ENCODE measurements at places on chromosomes 1 and 21. TPM values are rescaled to one million over a fixed set of nuclear protein-coding genes. Genes with fewer than 3 reads are reported as not detected.
A peak's percentile ranks its signal among the peaks of the same experiment; 100 is the strongest.

- DNase-seq: no peak
Measured at GRCh38 chr1:17599954-17600300, 60.4 kb downstream of the ARHGEF10L start.

GRCh38 chr1:236273358-236273757 is 8.4 kb downstream of the ERO1B start:
- DNase-seq: no peak

- DNase-seq: no peak
Measured at GRCh38 chr21:45334134-45334533, 46.4 kb upstream of the POFUT2 start.

DNA sequence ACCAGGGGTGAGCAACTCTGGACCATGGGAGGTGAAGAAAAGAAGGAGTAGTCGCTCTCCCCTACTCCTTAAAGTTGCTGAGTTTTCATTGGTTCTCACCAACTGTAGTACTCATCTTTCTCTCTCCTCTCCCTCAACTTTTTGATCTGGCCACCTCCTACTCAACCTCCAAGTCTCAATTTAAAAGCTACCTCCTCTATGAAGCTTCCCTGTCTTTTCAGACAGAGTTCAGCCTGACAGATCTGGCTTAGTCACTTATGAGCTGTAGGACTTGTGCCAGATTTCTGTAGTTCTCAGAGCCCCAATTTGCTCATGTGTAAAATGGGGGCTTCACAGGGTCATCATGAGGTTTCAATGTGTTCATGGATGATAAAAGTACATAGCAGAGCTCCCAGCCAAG is 34.5 kb upstream of the HTR1D start:
- DNase-seq: no peak

DNA sequence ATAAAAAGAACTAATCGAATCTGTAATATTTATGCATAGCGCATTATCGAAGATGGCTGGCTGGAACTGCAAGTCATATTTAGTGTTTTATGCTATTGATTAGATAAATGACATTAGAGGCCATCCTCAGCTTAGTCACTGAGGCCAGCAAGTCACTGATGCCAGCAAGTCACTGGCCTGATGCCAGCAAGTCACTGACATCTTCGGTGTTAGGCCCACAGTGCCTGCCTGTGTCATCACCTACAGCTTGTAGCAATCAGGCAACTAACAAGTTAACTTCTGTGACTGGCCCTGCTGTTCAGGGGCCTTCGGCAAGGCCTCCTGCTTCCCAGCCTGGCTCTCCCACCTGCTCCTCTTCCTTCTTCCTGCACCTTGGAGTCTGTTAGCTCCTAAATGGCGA is 65.6 kb upstream of the SCCPDH start:
- no peak for DNase-seq

DNA sequence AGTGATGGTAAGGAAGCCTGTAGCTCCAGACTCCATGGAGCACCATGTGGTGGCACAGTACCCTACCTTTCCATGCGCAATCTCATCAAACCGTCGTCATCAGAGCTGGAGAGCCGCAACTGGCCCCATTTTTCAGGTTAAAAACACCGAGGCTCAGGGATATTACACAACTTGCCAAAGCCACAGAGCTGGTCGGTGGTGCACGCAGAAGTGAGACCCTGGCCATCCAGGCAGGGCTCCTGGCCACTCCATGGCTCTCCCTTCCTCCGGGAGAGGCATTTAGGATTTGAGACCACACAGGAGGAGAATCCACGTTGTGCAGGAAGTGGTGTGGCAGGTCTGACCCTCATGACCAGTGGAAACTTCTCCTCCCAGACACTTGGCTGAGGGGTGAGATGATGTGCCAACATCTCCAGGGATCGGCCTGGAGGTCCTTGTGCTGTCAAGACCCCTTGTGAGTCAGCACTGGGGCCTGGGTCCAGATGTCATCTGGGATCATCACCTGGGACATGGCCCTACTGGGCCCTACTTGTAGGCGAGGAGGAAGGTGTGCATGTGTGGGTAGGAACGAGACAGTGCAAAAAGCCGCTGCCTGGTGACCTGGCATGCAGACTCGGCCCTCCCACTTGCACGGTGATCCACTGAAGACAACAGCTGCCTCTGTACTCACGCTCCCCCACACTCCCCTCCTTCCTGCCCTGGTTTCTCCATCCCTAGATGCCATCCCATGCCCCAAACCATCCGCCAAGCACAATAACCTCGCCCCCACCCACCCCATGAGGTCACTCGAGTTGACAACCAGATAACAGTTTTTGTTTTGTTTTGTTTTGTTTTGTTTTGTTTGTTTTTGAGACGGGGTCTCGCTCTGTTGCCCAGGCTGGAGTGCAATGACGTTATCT is 10.4 kb downstream of the TFF3 start:
- DNase-seq: no peak

DNA sequence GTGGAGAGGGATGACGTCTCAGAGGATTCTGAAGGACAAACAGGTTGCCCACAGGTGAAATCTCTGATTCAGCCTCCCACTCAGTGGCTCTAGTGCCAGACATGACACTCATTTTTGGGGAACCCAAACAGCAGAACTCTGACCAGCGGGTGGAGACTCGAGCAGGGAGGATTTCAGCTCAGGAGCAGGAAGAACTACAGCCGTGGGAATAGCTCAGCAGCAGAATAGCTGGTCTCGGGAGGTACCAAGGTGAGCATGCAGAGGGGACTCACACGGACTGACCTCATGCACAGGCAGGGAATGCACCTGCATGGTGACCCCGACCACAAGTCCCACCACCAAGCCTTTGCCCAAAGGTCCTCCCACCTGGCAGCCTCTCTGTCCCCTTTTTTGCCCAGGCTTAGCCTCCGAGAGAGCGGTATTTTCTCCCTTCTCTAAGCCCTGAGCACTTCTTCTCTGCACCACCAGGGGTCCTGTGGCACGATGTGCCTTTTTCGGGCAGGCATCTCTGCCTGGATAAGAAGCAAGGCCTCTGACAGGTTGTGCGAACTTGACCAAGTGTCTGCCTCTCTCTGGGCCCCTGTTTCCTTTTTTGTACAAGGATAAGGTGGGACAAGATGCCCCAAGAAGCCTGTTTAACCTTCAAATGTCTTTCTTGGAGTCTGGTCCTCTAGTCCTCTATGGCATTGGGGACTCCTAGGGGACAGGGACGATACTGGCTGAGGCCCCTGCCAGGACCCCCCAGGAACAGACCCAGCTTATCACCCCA is 8.8 kb upstream of the FGR start:
- DNase-seq: no peak

DNA sequence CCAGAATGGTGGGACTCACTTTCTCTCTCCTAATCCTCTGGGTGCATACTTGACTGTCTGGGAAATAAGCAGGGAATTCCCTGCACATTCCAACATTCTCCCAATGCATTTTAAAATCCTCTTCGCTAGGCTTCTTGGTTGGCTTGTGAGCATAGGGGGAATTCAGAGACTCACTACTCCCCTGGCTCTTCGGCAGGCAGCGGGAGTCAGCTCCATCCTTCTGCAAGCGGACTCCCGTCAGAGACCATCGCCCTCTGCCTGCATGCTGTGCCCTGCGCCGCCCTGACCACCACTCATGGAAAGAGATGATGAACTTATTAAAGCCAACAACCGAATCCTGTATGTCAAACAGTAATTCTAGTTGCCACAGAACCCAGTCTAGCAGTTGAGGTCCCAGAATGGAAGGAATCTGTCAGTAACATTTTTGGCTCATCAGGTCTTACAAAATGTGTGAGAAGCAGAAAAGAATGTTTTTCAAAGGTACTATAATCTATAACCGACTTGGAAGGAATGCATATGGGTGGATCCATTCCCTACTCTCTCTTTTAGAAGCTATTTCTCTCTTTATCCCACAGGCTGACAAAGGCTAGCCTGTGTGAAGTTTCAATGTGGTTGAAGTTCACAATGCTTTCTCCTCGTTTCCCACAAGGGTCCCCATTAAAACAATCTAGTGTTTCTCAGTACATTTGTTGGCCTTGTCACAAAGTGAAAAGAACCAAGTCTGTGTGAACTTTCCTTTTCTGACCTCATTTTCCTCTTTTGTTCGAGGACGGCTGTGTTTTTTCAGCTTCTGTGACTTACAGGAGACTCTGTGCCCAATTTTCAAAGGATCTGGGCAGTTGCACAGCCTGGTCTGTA is 119.1 kb upstream of the ADAR start:
- DNase-seq: no peak

DNA sequence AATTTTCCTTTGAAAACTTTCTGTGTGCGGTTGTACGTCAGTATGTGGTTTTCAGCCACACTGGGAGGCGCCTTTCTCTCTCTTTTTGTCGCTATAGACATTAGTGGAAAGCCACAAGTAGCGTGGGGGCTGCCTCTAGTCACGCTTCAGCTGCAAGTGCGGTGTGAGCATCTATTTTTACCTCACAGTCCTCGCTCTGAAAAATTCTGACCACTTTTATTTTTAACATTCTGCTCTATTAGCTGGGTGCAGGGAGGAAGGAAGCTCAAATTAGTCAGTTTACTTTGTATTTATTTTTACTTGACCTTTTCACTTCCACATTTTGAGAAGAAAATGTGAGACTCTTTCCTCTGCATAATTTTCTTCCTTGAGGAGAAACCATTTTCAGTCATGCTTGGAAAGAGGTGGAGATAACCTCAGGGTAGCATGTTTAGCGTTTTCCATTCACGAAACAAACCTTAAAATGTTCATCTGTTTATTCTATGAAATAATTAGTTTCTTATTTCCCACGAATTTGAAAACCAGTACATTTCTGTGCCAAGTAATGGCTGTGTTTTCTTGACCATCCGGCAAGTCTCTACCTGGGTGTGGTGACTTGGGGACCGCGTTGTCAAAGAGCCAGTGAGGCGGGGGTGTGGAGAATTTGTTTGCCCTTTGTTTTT is 35.6 kb downstream of the ADARB1 start:
- peak; percentile 30 for DNase-seq

DNA sequence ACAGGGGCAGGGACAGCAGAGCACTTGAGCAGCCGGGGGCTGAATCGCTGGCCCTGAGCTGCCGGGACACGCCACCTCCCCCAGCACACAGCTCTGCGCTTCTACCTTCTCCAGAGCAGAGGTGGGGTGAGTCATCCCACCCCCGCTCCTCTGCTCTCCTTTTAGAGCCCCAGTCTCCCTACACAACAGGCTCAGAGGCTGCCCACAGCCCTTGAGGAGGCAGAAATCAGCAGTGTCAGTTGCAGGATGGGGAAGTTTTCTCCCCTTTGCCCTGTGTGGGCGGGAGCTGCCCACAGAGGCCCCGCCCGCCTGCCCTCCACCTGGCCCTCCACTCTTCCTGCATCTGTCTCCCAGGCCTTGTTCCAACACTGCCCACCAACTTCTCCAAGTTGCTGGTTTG is 94.6 kb downstream of the STUM start:
- DNase-seq: peak; percentile 78

GRCh38 chr1:2046174-2046917 is 3.9 kb upstream of the PRKCZ start:
- no peak for DNase-seq

GRCh38 chr1:228983231-228983660 is 248.0 kb downstream of the RHOU start:
- DNase-seq: no peak

DNA sequence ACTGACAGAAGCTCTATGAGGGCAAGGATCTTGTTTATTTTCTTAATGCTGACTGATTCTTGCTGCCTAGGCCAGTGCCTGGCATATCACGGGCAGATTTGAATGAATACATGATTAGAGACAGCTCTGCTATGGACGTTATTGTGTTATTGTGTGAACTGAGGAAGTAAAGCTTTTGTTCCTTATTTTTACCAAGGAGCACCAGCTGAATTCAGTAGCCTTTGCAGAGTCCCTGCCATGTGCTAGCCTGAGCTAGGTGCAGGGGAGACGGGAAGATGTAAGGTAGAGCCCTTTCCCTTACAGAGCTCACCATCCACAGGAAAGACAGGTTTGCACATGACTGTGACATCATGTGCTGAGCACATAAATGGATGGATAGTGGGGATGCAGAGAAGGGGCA is 36.0 kb upstream of the SCMH1 start:
- DNase-seq: no peak

DNA sequence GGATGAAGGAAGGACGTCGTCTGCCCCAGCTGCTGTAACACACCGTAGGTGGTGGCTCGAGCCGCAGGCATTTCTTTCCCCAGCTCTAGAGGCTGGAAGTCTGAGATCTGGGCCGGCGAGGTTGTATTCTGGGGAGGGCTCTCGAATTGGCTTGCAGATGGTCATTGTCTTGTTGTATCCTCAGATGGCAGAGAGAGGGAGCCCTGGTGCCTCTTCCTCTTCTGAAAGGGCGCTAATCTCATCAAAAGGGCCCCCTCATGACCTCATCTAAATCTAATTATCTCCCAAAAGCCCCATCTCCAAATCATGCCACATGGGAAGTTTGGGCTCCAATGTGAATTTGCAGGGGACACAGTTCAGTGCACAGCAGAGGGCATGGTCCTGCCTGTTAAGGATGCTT is 109.0 kb downstream of the SIK1 start:
- DNase-seq: no peak

DNA sequence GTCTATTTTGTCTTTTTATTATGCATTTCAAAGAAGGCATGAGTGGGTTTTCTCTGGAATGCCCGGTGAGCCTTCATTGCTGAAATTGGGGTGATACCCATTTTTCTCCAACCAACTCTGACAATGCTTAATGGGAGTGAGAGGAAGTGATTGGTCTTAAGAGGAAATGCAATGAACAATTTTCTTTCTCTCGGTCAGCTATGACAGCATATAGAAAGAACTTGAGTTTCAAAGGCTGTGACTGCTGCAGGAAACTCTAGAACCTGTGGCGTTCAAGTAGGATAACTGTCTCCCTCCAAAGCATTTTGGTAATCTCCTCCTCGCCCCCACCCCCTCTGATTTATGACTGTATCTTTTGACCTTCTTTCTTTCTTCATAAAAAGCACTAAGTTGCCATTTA is 155.9 kb downstream of the LYPLAL1 start:
- peak; percentile 38 for DNase-seq

- DNase-seq: no peak
Measured at GRCh38 chr1:1068517-1069055, 5.5 kb downstream of the RNF223 start.

TEDDM1 gene
- total RNA-seq: not detected

MROH7 gene
- not detected for total RNA-seq

CR1L gene
- total RNA-seq: not detected

Measured in A172 (cell line).